ENCODE measurements at places on chromosomes 13 and 19. TPM values are rescaled to one million over a fixed set of nuclear protein-coding genes. Genes with fewer than 3 reads are reported as not detected.

CYSLTR2 gene
- not detected for total RNA-seq

VSTM2B gene
- total RNA-seq, result not detected

SRRM5 gene
- under 0.01 TPM for total RNA-seq

PSG3 gene
- not detected for total RNA-seq

FOXO1 gene
- 2.5 TPM for total RNA-seq

FBL gene
- 127 TPM for total RNA-seq

KLK8 gene
- total RNA-seq, result not detected

ZNF723 gene
- not detected for total RNA-seq

PPM1N gene
- 2.8 TPM for total RNA-seq
